Renal pelvis (tissue), 12 donors: ENCODE measurements at places on chromosomes 5 and 9. TPM values are rescaled to one million over a fixed set of nuclear protein-coding genes. Genes with fewer than 3 reads are reported as not detected.

DNA sequence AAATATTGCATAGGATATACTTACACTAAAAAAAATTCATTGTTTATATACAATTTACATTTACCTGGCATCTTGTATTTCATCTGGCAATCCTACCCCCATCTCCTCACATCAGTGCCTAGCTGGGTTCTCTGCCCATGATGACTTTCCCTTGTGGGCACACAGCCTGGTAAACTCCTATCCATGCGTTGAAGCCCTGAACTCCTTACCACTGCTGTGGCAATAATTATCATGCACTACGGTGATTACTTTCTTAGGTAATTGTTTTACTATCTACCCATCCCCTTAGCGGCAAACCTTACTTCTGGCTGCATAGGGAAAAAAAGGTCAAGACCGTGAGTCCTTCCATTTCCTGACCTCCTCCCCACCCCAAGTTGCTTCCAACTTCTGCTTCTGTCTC is 63.6 kb upstream of the DAB2IP start:
- no peak for DNase-seq

DNA sequence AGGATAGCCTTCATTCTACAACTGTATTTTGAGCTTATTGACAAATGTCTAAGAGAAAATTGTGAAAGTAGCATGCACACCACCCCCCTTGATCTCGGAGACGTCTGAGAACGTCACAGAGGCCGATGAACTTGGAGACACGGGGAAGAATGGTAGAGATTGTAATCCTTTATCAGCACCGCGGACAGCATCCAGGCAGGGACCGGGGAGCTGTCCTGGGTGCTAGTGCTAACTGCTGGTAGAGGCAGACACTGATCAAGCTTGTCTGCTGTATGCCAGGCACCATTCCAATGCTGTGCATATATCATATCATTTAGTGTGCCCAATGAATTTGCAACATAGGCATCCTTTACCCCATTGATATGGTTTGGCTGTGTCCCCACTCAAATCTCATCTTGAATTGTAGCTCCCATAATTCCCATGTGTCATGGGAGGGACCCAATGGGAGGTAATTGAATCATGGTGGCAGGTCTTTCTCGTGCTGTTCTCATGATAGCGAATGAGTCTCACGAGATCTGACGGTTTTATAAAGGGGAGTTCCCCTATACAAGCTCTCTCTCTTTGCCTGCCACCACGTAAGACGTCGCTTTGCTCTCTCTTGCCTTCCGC is 98.8 kb downstream of the LHX2 start:
- DNase-seq, result peak; percentile 75

DNA sequence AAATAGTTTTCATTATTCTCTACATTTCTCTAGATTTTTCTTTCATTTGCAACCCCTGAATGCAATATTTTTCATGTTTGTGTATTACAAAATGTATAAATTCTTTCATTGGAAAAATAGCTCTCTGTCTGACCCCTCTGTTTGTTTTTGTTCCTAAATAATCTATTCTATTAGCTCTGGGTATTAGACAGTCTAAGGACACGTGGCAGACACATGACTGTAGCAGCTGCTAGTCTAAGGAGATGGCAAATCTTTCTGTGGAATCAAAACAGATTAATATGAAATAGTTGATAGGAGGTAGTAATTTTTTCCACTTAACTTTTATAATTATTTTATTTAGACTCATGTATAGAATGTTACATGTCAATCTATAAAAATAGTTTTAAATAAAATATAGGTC is 21.4 kb upstream of the SPATA9 start:
- no peak for DNase-seq

DNA sequence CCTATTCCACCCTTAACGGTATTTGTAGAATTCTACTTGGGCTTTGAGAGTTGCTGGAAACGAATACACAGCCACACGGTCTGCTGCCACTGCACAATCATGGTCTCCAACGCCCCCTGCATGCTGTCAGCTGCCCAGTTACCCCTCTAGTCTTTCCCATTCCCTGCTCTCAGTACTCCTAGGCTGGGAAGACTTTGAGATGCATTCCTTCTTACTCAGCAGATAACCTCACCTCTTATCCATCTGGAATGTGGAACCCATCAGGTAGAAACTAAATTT is 92.8 kb downstream of the ANKH start:
- no peak for DNase-seq

GRCh38 chr9:124480621-124480981 is 26.6 kb downstream of the NR5A1 start:
- no peak for DNase-seq

DNA sequence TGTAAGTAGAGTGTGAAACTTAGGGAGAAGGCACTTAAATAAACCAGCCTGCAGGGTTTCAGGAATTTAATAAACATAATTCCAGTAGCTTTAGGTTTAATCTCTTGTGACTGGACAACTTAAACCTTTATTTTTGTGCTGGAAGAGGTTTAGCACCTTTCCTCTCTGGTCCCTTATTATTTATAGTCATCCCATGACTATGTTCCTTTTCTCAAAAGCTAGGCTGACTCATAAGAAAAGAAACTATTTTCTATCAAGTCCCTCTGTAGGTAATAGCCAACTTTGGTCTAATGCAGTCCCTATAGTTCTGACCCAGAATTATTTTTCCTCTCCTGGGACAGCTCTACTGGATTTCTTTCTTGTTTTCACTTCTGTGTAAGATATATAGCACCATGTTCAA is 588.9 kb downstream of the NR2F1-AS1 start:
- no peak for DNase-seq

DNA sequence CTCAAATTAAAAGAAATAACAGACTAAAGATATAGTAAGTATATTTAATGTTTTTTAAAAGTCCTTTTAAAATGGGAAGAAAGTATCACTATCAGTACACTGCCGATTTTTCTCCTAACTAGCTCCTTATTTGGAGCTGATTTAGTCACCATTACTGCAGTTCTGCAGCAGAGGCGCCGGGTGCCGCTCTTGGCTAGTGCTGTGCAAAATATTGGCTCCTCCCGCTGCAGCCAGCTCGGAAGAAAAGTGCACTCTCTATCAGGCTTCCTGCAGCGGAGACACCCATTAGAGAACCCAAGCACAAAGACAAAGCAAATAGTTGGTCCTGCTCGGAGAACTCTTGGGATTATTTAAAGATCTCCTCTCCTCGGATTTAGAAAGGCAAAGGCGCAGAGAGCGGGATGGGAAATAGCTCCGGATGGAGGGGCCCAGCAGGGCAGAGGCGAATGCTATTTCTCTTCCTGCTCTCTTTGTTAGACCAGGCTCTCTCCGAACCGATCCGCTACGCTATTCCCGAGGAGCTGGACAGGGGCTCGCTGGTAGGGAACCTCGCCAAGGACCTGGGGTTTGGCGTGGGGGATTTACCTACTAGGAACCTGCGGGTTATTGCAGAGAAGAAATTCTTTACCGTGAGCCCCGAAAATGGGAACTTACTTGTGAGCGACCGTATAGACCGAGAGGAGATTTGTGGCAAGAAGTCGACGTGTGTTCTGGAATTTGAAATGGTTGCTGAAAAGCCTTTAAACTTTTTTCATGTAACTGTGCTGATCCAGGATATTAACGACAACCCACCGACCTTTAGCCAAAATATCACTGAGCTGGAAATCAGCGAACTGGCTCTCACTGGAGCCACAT is at the start of gene PCDHGB3:
Gene PCDHGB3 (plus strand): TSS at position 249 of the 855 bp plus-strand sequence. CDS start 153 bp downstream, at position 402.
- DNase-seq, result no peak

Gene IL3
- polyA plus RNA-seq, result not detected

DNA sequence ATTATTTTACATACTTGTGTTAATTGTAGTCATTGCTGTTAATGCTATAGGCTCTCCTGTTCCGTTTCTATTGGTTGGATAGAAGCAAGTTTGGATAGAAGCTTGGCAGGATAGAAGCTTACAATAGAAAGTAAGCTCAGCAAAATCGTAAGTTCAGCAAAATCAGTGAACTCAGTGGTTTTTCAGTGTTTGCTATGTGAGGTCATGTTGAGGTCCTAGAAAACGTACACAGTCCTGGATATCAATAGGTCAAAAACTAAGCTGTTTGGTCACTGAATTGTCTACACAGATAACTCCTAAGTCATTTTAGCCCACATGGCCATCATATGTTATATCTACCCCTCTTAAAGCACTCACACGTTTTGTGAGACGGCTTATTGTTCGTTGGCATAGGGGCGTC is 299.4 kb downstream of the MAN2A1 start:
- DNase-seq, result no peak

Gene PCDHGB1
- 1.7 TPM for polyA plus RNA-seq

DNA sequence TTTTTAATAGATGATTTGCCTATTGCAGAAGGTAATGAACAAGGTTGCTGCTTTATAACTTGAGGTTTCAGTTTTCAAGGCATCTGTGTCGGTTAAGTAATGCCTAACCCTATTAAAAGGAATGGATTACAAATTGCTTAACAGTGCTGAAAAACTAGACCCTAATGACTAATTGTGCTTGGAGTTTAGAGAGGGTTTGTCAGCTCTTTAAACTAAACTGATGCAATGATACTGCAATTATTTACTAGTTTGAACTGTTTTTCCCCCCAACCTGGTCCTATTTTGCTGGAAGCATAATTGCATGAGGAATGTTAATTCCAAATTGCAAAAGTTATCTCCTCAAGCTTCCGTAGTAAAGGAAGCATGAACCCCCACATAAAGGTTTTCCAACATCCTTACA is 39.3 kb upstream of the TLX3 start:
- DNase-seq, result peak; percentile 24

GRCh38 chr9:84379740-84380139 is 39.2 kb upstream of the SLC28A3 start:
- no peak for DNase-seq
